ENCODE measurements at places on chromosomes 3 and 15.

DNA sequence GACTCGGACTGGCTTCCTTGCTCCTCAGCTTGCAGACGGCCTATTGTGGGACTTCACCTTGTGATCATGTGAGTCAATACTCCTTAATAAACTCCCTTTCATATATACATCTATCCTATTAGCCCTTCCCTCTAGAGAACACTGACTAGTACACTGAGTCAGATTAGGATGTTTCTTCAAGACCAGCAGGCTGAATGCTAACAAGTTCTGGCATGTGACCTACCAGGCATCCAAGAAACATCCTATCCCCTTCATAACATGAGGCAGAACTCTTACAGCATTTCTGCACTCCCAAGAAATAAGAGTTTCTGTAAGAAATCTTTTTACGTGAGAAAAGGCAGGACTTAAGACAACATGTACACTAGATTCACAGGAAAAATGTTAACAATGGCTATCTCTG is 9.3 kb downstream of the CFAP92 start:
- DNase-seq = no peak

DNA sequence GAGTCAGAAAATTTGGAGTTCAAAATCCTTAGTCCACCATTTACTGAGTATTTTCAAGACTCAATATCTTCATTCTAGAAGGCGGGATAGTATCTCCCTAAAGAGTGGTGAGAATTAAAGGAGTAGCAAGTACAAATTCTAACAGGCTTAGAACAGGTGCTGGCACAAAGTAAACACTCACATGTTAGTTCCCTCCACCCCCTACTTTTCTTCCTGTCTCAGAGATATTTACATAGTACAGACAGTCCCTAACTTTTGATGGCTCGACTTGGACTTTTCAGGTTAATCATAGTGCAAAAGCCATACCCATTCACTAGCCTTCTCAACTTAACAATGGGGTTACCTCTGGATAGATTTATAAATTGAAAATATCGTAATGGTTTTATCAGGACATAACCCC is 476.2 kb upstream of the RASGRP1 start:
- no peak for DNase-seq

DNA sequence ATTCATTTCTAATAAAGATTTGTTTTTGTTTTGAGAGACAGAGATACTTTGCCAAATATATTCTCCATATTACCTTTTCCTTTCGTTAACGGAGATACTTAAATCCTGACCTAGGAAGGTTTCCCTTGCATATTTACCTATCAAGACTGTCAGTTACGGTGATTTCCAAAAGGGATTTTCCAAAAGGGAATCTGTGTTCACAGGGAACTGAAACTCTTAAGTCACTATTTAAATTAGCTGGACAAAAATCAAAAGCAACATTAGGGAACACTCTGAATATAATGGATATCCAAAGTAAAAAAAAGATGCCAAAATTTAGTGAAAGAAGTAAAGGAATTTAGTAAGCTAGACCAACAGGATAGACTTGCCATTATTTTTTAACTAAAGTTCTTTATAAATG is 576 bp downstream of the LRRFIP2 start:
- no peak for DNase-seq

DNA sequence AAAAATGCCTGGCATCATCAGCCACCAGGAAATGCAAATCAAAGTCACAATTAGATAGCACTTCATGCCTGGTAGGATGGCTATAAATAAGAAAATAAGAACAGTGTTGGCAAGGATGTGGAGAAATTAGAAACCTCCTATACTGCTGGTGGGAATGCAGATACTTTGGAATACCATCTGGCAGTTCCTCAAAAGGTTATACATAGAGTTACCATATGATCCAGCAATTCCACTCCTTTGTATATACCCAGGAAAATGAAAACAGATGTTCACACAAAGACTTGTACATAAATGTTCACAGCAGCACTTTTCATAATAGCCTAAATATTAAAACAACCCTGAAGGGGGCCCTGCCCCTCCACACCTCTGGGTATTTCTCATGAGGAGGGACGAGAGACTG is 13.7 kb downstream of the ACSBG1 start:
- DNase-seq = no peak

DNA sequence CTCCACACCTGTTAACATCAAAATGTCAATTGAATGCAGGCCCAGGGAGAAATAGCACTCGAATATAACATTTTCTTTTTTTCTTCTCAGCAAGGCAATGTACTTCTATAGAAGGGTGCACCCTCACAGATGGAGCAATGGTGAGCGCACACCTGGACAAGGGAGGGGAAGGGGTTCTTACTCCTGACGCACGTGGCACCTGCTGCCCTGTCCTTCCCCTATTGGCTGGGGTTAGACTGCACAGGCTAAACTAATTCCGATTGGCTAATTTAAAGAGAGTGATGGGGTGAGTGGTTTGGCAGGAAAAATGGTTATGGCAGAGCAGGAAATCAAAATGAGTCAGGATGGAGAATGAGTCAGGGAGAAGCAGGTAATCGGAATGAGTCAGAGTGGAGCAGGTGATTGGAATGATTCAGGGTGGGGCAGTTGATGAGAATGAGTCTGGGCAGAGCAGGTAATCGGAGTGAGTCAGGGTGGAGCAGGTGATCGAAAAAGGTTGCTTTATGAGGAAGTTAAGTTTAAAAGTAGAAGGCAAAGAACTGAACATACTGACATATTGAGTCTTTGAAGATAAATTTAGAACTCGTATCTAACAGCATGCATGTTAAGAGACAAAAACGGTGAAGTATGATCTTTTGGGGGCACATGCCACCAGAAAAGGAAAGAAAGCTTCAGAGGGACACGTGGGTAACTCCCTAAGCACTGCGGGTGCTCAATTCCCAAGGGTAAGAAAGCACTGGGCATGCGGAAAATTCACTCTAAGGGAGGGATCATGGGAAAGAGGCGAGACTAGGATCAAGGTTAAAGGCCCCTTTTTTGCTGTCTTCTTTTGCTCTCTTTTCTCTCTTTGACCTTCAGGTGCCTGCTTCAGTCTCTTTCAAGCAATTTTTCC is 72.9 kb upstream of the GALNT15 start:
- DNase-seq = no peak

- DNase-seq = no peak
Measured at GRCh38 chr3:98705694-98706093, 57.4 kb upstream of the ST3GAL6 start.
